CD4-positive, alpha-beta T cell treated with Interleukin-4 for 4 hours (primary cell): ENCODE measurements at places on chromosomes 2 and 18.

DNA sequence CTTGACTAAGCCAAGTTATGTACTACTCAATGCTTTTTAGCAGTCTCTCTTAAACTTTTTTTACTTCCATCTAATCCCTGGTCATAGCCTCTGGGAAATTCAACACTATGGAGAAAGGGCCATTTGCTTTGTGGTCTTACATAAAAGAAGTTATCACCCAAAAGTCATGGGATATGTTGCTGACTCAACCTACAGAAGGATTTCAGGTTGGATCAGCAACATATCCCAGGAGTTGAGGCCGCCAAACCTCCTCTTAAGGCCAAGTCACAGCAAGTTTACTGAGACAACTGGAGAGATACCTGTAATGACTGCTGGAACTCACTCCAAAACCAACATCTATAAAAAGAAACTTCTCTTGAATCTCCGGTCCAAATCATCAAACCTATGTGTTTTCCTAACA lies 141.1 kb downstream of the IRS1 start:
- DNase-seq: no peak

GRCh38 chr2:120711694-120712093 lies 24.0 kb upstream of the GLI2 start:
- no peak for DNase-seq

DNA sequence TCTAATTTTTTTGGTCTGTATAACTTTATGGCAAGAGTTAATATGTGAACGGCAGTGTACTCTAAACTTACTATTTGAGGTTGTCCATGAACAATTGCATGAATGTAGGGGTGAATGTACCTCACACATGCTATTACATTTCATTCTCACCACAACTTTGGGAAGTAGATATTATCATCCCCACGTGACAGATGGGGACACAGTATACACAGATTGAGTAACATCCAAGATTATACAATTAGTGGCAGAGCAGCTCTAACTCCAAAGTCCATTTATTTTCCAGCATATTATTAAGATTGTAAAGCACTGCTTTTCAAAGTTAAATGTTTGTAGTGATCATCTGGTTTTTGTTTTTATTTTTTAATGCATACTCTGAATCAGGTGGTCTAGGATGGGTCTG lies 622.1 kb upstream of the ZEB2 start:
- DNase-seq: no peak

GRCh38 chr2:134447669-134448068 lies 193.8 kb downstream of the MGAT5 start:
- no peak for DNase-seq

DNA sequence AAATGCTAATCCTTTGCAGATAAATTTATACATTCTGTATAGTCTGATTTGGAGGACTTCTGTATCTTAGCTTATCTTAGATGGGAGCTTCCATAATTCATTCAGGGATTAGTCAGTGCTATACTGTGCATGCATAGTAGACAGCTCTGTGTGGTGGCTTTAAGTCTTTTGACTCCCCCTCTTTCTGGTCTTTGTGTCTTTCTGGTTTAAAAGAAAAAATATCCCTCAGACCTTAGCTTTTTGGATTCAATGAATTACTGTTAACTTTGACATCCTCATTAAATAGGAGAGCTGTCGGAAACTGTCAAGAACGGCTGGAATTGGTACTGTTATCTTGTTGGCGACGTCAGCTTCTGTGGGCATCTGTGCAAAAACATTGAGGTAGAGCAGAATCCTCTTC lies 130.4 kb downstream of the SPTBN1 start:
- no peak for DNase-seq

- no peak for DNase-seq
Measured at GRCh38 chr2:25103287-25103871, 61.5 kb downstream of the EFR3B start.

- no peak for DNase-seq
Measured at GRCh38 chr18:10131081-10131459, 217.3 kb downstream of the VAPA start.

DNA sequence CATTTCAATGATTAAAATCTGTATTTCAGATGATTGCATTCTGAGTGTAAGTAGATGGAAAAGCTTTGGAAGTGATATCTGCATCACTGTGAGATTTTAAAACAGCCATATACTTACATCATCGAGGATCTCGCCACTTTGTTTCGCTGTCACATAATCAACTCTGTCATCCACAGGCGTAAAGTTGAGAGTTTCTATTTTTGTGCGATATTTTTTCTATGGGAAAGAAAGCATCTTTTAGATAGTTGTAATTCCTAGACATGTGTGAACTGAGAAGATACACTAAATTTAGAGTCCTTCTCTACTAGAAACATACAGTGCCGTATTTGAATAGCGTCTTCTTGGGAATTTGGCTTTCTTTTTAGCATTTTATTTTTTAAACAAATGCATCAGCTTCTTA lies 158.8 kb downstream of the RIF1 start:
- DNase-seq: no peak

DNA sequence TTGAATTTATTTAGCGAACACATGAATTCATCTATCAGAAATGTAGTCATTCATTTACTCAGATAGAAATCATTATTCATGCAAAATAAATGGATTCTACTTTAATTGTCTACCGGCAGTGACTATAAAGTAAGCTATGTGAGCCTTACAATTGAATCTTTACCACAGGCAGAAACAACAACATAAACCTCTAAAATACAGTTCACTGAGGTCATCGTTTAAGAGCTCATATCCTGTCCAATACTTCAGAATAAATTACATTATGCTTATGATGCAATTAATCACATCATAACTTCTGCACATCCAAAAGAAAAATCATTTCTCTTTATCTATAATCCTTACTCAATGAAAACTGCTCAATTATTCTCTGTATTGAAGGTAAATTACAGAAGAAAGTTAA lies 244.7 kb downstream of the HNMT start:
- DNase-seq: no peak

DNA sequence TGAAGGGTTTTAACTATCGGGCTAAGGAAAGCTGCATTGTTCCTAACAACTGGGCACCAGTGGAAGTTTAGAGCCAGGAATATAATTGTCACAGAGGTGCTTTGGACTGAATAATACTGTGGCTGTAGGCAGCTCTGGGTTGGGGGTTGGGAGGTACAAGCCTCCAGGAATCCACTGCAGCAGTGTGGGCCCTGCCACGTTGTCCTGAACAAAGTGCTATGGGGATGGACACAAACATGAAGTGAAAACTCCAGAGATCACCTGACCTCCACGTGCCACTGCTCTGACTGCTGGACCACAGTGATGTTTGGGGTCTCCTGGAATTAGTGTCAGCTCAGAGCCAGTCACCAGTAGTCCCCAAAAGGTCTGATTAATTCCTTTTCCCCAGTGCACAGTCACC lies 110.9 kb downstream of the BCL2 start:
- no peak for DNase-seq

DNA sequence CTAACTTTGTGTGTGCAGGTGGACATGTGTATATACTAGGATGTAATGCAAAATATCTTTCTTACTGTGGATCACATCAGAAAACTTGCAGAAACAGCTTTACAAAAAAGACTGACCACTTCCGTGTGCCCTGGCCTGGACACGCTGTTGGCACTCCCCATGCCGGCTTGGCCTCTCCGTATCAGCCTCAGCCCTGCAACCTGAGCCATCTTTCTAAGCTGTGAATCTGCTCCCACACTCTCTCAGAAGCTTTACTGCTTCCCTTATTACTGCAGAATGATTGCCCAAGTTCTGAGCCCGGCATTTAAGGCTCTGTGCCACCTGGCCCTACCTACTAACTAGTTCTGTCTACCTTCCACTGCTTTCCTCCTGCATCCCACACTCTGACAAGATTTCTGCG lies 37.8 kb downstream of the MYO7B start:
- DNase-seq: no peak

GRCh38 chr2:79139423-79139822 lies 19.1 kb downstream of the REG1A start:
- DNase-seq: no peak

DNA sequence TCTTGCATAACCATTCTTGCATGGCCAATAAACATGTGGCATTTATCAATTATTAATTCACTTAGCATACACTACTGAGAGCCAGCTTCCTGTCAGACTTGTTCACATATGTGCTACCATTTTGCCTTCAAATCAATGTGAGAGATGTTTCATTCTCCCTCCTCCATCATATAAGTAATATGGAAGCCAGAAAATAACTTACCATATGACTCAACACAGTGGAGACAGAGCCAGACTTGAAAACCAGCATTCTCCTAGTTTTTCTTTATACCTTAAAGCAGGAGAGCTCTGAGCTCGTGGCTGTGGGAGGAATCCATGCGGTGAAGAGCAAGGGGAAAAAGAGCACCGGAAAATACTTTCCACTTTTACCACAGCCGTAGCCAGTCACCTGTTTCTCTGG lies 215.0 kb upstream of the LRATD1 start:
- DNase-seq: no peak
